ENCODE measurements at places on chromosomes 12 and 14.

- DNase-seq = no peak
Observed at GRCh38 chr12:76848132-76848531, 30.7 kb downstream of the CSRP2 start.

GRCh38 chr12:94269316-94269999 lies 121.1 kb downstream of the PLXNC1 start:
- DNase-seq = no peak

DNA sequence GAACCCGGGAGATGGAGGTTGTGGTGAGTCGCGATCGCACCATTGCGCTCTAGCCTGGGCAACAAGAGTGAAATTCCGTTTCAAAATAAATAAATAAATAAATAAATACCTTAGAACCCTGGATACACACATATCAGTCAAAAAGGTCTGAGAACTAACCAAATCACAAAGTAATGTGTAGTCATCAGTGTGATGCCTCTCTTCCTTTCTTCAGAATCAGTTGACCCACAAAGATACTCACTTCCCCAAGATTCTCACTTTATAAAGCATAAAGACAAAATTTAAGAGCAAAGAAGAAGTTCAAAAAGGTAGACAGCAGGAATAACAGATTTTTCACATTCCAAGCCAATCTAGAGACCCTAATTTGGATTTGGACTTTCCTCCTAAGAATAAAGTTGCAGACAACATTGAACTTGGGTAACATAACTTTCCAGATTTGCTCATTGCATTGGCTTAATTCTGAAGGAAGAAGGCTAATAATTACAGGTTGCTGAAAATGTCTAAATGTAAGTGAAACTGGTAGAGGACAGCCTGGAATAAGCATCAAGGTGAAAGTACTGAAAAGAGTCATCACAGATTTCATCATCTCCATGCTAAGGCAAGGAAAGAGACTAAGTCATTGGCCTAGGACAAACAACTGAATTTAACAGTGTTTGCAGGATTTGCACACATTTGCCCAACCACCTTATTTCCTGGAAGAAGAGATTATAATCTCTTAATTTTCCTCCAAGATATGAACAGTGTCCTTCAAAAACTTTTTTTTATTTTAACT lies 17.4 kb downstream of the TMED10 start:
- no peak for DNase-seq

GRCh38 chr12:69897744-69898143 lies 72.7 kb downstream of the MYRFL start:
- DNase-seq = peak; percentile 31

DNA sequence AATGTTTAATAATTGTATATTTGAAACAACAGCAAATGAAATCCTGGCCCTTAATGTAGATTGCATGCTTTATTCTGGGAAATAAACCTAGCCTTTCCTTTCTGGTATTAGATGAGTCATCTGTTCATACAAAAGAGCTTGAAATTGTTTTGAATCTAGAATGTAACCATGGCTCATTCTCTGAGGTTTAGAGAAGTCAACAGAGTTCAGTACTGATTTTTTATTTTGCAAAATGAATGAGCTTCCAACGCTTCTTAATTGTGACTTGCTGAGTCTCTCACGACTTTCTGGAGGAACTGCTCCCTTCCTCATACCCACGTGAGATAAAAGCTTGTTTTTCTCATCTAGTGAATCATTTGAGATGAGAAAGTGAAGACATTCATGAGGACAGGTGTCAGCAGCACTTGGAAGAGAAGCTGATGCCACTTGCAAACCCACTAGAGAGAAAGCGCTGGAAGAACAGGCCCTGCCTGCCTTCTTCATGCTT lies 509.6 kb downstream of the VRK1 start:
- DNase-seq = no peak

DNA sequence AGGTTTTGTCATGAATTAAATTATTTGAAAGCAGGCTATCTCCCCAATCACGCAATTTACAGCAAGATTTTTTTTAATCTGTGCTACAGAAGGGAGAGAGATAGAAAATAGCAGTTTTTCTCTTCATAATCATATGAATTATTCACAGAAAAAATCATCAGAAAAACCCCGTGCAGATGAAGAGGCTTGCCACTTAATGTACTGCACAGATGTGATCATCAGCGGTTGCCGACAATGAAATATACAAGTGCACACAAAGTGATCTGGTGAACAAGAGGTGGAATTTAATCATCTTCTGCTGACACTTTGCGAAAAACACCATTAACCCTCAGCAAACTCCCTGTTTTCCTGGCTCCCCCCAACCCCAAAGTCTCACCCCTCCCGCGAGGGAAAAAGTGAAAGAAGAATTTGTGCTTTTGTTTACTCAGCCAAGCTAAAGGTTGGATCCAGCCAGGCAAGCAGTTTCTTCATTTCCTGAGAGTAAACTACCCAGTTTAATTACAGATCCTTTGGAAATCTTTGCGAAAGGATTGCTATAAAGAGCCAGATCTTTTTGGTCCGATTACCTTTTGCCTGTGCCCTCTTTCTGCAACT lies 3.1 kb upstream of the LMO3 start:
- DNase-seq = no peak

DNA sequence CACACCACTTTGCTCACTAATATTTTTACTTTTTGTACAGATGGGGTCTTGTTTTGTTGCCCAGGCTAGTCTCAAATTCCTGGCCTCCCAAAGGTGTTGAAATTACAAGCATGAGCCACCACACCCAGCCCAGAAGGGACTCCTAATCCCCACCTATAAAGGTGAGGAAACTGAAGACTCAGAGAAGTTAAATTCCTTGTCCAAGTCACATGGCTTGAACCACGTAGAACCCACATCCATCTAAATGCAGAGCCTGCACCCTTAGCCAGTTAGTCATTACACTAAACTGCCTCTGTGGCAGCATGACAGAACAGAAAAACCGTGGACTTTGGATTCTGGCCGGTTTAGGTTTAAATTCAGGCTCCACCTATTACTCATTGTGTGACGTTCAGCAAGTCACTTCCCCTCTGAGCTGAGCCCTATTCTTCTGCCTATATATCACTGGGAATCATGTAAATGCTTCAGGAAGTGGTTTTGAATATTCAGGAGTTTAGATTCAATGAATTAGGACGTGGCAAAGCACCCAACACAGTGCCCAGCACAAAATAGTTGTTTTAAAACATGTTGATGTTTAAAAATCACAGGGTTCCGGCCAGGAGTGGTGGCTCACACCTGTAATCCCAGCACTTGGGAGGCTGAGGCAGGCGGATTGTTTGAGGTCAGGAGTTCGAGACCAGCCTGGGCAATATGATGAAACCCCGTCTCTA lies 3.0 kb upstream of the CORO1C start:
- DNase-seq = no peak

- no peak for DNase-seq
Observed at GRCh38 chr12:115335594-115335993, 651.6 kb upstream of the TBX3 start.

DNA sequence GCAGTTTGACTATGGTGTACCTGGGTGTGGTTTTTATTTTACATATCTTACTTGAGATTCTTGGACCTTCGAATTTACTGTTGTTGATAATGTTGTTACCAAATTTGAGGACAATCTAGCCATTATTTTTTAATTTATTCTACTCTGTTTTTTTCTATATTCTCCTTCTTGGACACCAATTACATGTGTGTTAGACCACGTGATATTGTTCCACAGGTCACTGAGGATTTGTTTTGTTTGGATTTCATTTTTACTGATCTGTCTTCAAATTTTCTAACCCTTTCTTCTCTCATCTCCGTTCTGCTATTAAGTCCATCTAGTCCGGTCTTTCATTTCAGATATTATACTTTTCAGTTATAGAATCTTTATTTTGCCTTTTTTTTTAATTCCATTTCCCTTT lies 204.9 kb upstream of the BCL2L14 start:
- DNase-seq = no peak

DNA sequence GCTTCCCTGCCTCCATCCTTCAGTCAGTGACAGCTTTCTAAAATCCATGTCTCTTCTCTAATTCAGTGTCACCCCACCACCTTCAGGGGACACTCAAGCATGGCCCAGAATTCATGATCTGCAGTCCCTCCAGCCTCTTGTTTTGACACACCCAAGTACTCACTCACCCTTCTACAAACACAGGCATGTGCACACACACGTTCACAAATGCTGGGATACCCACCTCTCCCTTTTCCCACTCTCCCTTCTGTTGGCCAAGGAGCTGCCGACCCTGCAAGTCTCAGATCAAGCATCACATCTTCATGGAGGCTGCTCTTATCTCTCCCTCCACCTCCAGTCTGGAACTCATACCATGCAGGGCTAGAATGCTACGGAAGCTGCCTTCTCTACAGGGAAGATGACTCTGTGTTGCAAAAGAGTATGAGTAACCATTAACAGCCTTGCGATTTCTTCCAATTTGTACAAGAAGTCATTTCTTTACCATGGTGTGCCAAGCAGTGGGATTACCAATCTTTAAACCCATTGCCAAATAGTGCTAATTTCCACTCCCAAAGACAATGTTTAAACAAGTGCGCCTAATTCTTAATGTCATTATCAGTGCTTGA lies 196.1 kb downstream of the BCL11B start:
- no peak for DNase-seq

DNA sequence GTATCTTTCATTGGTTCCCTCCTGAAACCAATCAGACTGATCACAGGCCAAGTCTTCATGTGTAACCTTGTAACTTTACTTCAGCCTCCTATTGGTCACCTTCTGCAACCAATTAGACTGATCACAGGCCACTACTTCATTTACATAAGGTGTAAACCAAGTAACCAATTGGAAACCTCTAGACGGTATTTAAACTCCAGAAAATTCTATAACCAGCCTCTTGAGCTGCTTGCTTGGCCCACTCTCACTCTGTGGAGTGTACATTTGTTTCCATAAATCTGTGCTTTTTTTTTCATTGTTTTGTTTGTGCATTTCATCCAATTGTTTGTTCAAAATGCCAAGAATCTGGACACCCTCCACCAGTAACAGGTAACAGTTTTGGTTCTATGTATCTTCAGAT lies 47.5 kb downstream of the EIF2S3B start:
- no peak for DNase-seq

GRCh38 chr12:60100160-60100559 lies 504.3 kb downstream of the SLC16A7 start:
- no peak for DNase-seq

DNA sequence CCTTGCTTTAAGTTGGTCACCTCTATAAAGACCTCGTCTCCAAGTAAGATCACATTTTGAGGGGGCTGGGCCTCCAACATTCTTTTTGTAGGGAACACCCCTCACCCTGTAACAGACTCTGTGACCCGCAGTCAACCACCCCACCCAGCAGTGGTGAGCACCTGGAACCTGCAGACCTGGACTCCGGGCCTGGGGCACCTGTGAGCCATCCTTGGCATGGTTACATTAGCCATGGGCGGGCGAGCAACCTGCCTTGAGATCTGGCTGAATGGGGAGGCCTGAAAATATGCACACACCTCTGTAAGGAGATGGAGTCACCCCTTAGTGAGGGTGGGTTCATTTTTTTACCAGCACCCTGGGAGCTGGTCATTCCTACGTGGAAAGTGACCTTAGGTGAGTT lies 95.3 kb downstream of the RIMBP2 start:
- DNase-seq = no peak

GRCh38 chr12:20028033-20028432 lies 340.3 kb upstream of the PDE3A start:
- no peak for DNase-seq

GRCh38 chr12:71719647-71720370 lies 33.9 kb downstream of the TMEM19 start:
- DNase-seq = no peak

- DNase-seq = no peak
Observed at GRCh38 chr14:96207686-96208085, 3.0 kb downstream of the BDKRB2 start.

- DNase-seq = no peak
Observed at GRCh38 chr12:109702111-109702841, 11.3 kb upstream of the FAM222A start.

DNA sequence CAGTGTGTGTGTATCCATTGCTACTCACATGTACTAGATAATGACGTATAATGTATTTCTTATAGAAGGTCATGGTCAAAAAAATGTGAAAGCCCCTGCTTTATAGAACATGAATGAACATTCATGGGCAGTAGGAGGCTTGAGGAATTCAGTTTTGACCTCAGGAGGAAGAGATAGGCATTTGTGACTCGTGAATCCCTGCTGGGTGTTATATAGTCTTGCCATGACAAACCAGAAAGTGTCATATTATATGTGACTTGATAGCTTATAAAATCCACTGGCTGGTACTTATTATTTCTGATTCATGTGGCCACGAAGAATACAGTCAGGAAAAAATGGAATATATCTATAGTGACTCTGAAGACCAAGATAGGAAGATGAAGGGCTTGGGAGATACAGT lies 287.6 kb downstream of the CEP128 start:
- no peak for DNase-seq

GRCh38 chr14:33433396-33433795 lies 494.7 kb downstream of the NPAS3 start:
- no peak for DNase-seq

GRCh38 chr12:21941506-21942376 lies 515 bp upstream of the ABCC9 start:
- DNase-seq = peak; percentile 53

DNA sequence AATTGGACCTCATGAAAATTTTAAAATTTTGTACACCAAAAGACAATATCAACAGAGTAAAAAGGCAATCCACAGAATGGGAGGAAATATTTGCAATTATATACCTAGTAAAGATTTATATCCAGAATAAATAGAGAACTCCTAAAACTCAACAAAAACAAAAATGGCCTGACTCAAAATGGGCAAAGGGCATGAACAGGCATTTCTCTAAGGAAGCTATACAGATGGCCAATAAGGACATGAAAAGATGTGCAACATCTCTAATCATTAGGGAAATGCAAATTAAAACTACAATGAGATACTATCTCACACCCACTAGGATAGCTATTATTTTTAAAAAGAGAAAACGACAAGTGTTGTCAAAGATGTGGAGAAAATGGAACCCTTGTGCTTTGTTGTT lies 10.9 kb upstream of the APOF start:
- DNase-seq = no peak

DNA sequence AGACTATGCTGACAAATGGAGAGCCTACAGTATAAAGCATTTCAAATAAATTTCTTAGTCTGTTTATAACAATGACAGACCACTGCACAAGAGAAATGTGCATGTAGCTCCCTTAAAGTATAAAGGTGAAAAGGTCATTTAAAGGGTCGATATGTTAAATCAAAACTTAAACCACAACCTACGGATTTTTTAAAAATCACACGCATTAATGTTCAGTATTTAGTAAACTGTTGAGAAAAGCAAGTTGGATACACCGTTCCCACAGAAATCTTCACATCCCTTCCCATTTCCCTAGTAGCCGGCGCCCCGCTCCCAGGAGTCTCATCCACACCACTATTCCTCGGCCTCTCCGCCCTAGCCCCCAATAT lies 614 bp downstream of the FKBP3 start:
- DNase-seq = peak; percentile 4

- DNase-seq = no peak
Observed at GRCh38 chr12:107807471-107808150, 33.1 kb downstream of the ASCL4 start.

DNA sequence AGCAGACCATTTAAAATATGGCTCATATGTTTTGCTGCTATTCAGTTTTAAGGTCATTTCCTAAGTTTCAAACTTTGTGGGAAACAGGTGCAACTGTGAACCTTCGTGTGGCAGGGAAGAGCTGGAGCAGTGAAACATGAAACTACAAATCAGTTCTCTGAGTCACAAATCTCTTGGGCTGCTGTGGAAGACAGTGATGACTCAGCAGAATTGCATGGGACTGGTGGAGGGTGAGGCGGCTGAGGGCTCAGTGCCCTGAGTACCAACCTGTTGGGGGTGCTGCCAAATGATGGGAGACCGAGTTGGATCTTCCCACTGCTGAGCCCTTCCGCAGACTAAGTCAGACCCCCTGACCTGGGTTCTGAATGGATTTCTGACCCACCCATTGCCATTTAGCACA lies 8.4 kb upstream of the CALM1 start:
- no peak for DNase-seq

GRCh38 chr14:20782280-20782890 lies 1.3 kb downstream of the RNASE6 start:
- peak; percentile 11 for DNase-seq
